ENCODE measurements at places on chromosomes 2 and 18.

- DNase-seq, result peak; percentile 20
These were observed 95.9 kb upstream of the GRB14 start for GRCh38 chr2:164717000-164717803.

- no peak for DNase-seq
These were observed 8.5 kb upstream of the ATP8B1 start for GRCh38 chr18:57811477-57812125.

DNA sequence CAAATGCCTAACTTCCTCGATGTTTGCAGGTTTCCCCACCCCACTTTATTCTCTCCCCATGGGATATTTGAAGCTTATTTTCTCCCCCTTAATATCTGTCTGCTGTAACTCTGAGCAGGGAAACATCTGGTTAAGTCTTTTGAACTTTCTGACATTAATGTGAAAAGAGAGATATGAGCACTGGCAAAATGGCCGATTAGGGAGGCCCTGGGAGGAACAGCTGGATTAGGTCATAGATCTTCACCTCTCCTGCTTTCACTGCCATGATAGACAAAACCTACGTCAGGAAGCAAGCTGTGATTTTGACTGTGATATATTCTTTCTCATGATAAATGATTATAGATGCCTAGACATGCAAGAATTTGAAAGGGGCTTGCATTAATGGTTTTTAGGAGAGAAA, 43.6 kb downstream of the LYPD6B start:
- no peak for DNase-seq

DNA sequence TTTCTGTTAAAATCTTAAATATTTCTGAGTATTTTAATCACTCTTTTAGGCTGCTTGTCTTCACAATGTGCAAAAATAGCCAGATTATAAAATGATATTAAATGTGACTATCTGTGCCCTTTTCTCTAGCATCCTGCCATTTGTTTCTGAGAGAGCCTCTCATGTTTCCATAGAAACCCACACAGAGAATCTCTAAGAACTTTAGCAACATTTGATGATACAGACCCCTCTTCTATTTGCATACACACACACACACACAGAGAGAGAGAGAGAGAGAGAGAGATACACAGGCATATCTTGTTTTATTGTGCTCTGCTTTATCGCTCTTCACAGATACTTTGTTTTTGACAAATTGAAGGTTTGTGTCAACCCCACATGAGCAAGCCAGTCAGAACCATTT, 134.5 kb upstream of the DDX18 start:
- DNase-seq, result no peak

DNA sequence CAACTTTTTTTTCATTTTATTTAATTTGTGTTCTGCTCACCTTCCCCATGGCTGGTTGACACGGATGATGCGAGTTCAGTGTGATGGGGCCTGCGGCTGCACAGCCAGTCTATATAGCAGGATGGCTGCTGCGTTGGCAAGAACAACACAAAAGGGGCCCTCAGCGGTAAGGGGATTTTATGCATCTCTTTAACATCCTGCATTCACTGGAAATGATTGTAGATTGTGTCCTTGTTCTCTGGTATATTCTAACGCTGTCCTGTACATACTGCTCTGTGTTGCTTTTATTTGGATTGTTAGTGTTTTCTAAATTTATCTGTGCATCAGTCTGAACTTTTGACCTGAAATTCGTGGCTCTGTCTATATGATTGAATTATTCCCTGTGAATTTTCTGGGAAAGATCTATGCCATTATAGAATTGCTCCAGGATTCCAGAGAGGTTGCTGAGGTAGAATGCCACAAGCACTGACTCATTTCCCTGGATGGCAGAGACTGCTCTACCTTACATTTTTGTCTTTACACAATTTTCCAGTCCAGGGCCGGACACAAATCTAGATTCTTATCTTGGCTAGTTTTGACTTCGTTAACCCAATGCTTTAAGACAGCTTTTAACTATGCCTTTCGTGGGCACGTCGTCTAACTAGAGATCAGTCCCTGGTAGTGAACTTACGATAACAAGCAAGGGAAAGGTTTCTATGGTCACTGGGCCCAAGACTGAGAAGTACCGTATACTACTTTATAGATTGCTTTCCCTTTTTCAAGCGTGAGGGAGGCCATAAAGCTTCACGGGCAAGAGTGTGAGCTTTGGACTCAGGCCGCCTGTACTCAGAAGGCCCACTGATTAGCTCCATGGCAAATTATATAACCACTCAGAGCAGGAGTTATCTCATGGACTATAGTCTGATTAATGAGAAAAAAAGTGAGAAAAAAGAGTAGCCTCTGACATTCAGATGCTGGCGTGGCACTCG, at the start of gene CRYGC:
Gene CRYGC, minus strand, starts transcription at position 85 of the 968 bp plus-strand sequence. Its CDS starts 36 bp downstream, at position 49.
- DNase-seq, result no peak

- DNase-seq, result peak; percentile 28
These were observed 3.3 kb downstream of the BAZ2B start for GRCh38 chr2:159613091-159613490.

GRCh38 chr2:61900281-61900680, 5.2 kb upstream of the COMMD1 start:
- no peak for DNase-seq

DNA sequence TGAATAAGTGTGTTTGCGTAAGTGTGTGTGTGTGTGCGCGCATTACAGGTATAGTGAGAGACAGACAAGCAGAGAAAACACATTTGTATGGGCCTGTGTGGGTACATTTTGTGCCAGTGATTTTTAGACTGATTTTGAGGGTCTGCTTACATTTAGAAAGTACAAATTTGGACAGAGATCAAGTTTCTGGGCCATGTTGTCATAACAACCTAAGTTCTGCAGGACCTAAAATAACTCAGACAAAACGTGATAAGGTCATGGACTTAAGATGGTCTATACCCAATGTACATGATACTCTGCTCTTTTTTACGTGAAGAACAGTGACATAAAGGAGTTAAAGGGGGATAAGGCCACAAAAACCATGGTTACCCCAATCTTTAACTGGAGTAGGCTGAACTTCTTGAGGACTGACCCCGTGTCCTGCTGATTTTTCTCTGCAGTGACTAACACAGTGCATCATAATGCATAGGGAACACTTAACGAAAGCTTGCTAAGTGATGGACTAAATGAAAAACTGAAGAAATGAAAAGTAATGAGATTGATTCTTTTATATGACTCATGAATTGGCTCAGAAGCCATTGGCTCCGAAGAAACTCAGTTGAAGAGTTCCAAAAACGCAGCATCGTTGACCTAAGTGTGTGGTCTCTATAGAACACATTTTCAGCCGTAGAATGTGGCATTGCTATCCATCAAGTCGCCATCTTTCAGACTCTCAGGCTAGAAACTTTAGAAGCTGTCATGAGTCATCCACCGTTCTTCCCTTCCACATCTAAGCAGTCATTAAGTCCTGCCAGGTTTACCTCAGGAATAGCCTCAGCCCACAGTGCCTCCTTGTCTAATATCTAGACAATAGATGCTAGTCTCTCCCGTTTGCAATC, 61.6 kb upstream of the NCOA1 start:
- no peak for DNase-seq

DNA sequence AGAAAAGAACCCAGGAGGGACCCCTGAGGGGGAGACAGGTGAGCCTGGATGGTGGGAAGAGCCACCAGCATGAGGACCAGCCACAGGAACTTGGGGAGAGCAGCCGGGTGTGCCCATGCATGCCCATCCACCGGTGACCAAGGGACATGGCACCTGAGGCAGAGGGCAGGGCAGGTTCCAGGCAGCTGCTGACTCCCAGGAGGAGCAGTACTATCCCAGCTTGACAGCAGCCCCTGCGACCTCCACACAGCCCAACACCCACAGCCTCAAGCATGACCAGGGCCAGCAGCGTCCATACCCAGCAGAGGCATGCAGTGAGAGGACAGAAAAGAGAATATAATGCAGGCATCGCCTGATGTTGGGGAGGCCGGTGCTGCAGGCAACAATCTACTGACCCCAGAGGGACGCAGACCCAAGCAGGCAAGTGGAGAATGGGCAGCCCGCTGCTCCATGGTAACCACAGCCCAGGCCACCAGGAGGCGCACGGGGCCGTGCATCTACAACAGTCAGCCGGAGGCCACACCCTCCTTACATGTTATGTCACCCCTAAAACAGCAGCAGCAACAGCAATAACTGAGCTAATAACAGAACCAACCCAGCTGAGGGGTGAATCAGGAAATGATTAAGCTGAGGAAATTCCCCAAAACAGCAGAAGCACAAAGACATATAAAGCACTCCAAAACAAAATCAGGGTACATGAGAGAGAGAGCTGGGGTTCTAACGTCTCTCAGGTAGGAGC, 44.1 kb downstream of the ANKMY1 start:
- DNase-seq, result peak; percentile 47

DNA sequence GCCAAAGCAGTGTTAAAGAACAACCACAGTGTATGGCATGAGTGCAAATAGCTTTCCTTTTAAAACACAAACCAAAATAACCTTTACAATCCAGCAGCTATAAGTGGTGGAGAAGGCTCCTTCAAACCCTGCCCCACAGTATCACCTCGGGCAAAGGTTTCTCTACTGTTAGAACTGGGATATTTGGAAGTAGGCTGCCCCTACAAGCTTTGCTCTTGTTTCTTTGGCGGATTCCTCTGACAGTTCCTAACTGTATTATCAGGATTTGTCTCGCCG, 214.8 kb downstream of the ZNF521 start:
- no peak for DNase-seq

GRCh38 chr2:219350710-219351221, 18.2 kb upstream of the RESP18 start:
- DNase-seq, result no peak
